ENCODE measurements at places on chromosomes 3 and 15.
A peak's percentile ranks its signal among the peaks of the same experiment; 100 is the strongest.

DNA sequence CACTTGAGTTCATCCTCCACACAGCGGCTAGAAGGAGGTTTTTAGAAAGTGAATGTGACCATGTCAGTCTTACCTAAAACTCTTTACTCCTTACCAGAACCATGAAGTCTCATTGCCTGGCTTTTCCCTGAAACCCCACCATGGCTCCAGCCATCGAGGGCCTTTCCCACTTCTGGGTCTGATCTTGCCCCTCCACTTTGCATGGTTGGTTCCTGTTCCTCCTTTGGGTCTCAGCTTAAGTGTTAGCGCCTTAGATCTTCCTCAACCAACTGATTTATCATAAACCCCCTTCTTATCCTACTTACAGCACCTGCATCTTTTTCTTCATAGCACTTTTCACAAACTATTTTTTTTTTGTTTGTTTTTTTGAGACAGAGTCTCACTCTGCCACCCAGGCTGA lies 45.9 kb upstream of the ULK4 start:
- no peak for DNase-seq

DNA sequence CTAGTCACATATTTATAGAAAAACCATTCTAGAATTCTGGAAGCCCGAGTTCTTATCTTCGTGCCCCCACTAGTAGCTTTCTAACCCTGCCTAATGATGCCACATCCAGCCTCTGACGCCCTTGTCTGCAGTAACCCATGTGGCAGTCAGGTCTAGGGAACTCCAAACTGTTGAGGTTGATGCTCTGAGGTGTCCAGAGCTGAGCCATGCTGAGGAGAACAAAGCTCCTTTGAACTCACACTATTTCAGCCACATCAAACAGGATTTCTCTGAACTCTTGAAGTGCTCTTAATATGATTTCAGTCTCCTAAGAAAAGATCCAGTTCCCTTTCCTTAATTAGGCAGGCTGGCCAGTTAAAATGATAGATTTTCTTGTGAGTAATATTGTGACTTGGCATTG lies 150.5 kb upstream of the ST8SIA2 start:
- DNase-seq, result no peak

DNA sequence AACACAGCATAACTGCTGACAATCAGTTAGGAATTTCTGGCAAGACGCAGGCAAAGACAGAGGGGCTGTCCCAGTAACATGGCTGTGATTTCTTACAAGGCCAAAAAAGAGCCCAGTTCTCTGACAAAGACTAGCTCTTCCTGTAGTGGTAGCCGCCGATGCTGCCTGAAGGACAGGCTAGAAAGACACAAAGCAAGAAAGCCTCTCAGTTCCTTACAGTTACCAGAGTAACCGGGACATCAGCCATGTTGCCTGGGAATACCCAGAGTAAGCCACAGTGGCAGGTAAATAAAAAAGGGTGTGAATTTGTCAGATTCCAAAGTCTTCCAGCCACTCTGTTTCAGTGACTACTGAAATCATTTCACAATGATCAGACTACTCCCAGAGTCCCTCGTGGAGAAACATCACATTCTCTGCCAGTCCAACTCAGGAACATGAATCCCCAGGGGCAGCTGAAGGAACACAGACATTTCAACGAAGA lies 493.6 kb upstream of the ADAMTS9 start:
- no peak for DNase-seq

GRCh38 chr3:101847328-101847727 lies 2.0 kb upstream of the NFKBIZ start:
- DNase-seq, result no peak

- DNase-seq, result no peak
Observed at GRCh38 chr3:80733522-80734176, 965.9 kb upstream of the ROBO1 start.

DNA sequence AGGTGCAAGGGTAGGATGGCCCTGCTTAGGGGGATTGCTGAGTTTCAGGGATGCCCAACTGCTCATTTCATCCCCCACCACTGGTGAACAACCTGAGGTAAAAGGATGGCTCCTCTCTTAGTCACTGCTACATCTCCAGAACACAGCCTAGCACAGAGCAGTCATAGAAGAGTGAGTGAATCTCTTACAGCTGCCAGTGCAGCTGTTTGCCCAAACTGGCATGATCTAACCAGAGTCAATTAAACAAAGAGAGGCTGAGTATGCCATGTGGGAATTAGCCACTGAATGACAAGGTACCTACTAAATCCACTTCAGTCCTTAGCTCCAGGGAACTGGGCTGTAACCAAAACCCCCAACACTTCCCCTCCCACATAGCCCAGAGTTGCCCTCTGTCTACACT lies 6.8 kb upstream of the NCKIPSD start:
- DNase-seq, result peak; percentile 24

DNA sequence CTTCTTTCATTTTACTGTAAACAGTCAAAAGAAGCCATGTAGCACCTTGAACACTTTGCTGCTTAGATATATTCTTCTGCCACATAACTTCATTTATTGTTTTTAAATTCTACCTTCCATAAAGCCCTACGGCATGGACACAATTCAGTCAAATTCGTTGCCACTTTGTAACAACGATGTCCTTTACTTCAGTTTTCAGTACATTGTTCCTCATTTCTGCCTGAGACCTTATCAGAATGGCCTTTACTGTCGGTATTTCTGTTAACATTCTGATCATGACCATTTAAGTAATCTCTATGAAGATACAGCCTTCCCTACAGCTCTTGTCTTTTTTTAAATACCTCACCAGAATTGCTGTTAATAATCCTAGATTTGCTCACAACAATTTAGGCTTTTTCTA lies 466.9 kb downstream of the NAALADL2 start:
- no peak for DNase-seq

GRCh38 chr15:98906712-98907083 lies 100.9 kb downstream of the PGPEP1L start:
- DNase-seq, result no peak

GRCh38 chr15:70035051-70035718 lies 62.5 kb downstream of the TLE3 start:
- no peak for DNase-seq

GRCh38 chr3:168956076-168956475 lies 707.4 kb downstream of the MECOM start:
- no peak for DNase-seq

GRCh38 chr3:58242340-58242739 lies 4.7 kb downstream of the ABHD6 start:
- no peak for DNase-seq

- no peak for DNase-seq
Observed at GRCh38 chr15:63905558-63906265, 72.0 kb upstream of the HERC1 start.

- DNase-seq, result no peak
Observed at GRCh38 chr3:159252772-159253384, 451.0 kb downstream of the MFSD1 start.

- DNase-seq, result no peak
Observed at GRCh38 chr3:168862466-168862865, 766.7 kb upstream of the GOLIM4 start.

DNA sequence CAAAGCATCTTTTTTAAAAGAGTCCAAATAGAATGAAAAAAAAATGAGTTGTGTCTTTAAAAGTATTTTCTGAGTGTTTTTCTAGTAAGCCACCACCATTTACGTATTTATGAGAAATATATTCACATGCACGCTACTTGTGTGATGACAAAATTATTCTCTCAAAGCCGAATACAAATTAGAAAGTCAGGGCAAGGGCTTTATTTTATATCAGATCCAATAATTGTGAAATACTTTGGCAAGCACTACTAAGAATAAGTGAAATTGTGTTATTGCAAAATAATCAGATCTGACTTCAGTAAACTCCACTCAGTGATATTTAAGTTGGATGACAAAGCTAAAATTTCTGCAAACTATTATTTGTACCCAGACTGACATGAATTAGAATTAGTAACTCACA lies 589.3 kb upstream of the KCNMB2 start:
- no peak for DNase-seq

DNA sequence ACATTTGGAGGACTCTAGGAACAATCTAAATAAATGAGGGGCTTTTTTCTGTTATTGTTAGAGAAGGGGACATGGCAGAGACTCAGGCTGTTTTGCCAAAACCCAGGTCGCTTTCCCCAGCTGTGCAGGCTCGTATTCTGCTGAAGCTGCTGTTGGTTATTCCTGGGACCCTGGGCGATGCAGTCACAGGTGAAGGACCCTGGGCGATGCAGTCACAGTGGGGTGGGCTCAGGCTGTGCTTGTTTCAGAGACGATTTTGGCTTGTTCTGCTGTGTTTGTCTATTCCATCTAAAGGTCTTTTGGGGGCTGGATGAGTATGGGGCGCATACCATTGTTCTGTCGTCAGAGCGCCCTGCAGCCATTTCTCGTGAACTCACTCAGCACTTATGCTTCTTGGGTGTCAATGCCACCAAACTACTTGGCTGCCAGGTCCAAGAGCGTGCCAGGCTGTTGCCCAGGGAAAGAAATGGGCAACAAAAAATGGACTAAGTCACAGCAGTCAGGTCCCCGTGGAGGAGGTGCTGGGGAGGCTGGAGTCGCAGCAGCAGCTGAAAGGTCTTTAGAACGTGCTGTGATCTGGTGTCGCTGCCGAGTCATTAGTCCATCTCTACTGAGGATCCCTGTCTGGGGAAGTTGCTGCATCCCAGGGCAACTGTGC lies 151.4 kb downstream of the CHDH start:
- no peak for DNase-seq

DNA sequence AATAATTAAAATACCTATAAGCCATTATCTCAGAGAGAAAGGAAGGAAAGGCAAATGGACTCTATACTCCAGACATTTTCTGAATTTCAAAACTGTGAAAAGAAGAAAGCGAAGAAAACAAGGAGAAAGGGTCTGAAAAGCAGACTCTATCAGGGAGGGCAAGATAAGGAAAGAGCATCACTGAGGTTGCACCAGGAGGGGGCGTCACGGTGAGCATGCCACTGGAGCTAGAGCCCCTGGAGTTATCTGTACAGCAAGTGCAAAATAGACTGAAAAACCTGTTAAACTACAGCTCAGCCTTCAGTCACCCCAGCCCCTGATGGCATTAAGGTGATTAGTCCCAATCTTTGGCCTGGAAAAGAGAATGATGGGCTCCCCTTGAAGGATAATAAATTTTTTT lies 514.3 kb downstream of the GABRG3 start:
- no peak for DNase-seq

DNA sequence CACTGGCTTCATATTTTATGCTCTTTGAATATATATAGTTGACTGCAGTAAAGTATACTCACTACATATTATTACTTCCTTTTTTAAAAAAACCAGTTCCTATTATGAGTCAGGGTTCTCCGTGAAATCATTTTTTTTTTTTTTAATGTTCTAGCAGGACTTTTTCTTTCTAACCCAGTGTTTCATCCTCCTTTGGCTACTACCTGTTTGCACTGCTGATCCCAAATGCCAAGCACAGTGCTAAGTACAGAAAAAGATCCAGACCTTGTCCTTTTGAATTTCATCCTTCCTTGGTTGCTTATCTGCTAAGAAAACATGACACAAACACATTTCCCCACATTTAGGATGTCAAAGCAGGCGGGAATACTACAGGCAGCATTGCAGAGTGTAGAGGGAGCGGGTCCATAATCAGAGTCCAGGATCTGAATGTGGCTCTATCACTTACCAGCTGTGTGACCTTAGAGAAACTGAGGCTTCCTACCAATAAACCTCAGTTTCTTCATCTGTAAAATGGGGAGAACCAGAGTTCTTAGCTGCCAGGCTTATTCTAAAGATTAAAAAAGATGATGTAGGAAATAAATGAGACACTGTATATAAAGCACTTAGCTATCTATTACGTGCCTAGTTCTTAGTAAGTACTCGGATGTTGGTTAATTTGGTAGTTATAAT lies 37.2 kb upstream of the ANPEP start:
- no peak for DNase-seq

- no peak for DNase-seq
Observed at GRCh38 chr3:190019006-190019405, 101.7 kb downstream of the P3H2 start.

DNA sequence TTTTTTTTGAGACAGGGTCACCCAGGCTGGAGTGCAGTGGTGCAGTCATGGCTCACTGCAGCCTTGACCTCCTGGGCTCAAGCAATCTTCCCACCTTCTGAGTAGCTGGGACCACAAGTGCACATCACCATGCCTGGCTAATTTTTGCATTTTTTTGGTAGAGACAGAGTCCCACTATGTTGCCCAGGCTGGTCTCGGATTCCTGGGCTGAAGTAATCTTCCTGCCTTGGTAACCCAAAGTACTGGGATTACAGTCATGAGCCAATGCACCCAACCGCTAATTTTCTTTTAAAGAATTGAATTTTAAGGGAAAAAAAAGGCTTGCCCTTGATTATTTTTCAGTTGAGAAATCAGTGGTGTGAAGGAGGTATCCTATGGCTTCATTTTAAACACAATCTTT lies 334.0 kb downstream of the SOX2 start:
- DNase-seq, result no peak

- no peak for DNase-seq
Observed at GRCh38 chr15:65055201-65055870, 10.1 kb downstream of the SLC51B start.

DNA sequence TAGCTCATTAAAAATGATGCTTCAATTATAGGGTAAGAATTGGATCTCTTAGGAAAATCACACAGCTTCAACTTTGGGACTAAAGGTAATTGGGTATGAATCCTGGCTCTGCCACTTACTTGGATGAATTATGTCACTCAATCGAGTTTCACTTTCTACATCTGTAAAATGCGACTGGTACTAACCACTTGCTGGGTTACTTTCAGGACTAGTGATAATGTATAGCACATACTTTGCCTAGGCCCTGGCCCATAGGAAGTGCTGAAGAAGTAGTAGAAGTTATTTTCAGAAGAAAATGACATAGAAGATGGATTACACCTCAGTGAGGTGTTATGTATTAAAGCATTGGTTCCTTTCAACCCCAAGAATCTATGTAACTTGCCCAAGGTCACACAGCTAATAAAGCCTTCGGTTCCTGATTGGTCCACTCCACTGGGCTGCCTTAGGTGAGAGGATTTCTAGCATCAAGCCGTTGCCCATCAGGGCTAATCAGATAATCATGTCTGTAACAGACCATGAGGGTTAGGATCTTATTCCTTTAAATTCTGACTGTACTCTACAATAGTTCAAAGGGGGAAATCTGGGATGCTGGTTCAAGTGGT lies 29.4 kb upstream of the AP4E1 start:
- DNase-seq, result no peak

GRCh38 chr3:193790086-193790990 lies 197.3 kb downstream of the OPA1 start:
- no peak for DNase-seq
